A549 treated with Mapracorat at 1 μM for 4 hours (cell line): ENCODE measurements at places on chromosomes 4 and X. TPM values are rescaled to one million over a fixed set of nuclear protein-coding genes. Genes with fewer than 3 reads are reported as not detected.

TMSB15C gene
- total RNA-seq, result 0.07 to 0.33 TPM (median 0.23 TPM) in 4 of 5 replicates, not detected in the other

DYNLT3 gene
- 12.6 to 17.7 TPM (median 16.7 TPM) in 5 replicates for total RNA-seq

NEXMIF gene
- total RNA-seq, result 0.12 TPM in 1 of 5 replicates, not detected in the others

MAGEA6 gene
- total RNA-seq, result 11.3 to 13.3 TPM (median 12.0 TPM) in 5 replicates

TRO gene
- 0.35 to 1.4 TPM (median 0.90 TPM) in 5 replicates for total RNA-seq

SHROOM2 gene
- total RNA-seq, result 0.73 to 0.89 TPM (median 0.88 TPM) in 5 replicates

MAMLD1 gene
- total RNA-seq, result 7.0 to 8.0 TPM (median 7.5 TPM) in 5 replicates

DSPP gene
- not detected in 5 replicates for total RNA-seq

SPANXB1 gene
- 1.3 to 3.9 TPM (median 2.5 TPM) in 5 replicates for total RNA-seq

INPP4B gene
- total RNA-seq, result 3.5 to 5.6 TPM (median 4.9 TPM) in 5 replicates

SPANXA1 gene
- total RNA-seq, result 0.38 to 0.45 TPM in 2 of 5 replicates, not detected in the others

HTR2C gene
- not detected in 5 replicates for total RNA-seq

LDOC1 gene
- total RNA-seq, result 80.5 to 98.8 TPM (median 90.3 TPM) in 5 replicates

GAGE12E gene
- total RNA-seq, result not detected in 5 replicates

FAM149A gene
- total RNA-seq, result 1.5 to 1.9 TPM (median 1.6 TPM) in 5 replicates

WDR17 gene
- 1.3 to 3.3 TPM (median 1.9 TPM) in 5 replicates for total RNA-seq

AMER1 gene
- total RNA-seq, result 2.1 to 3.0 TPM (median 2.6 TPM) in 5 replicates

IL21 gene
- total RNA-seq, result not detected in 5 replicates

GAGE12J gene
- not detected in 5 replicates for total RNA-seq

ARMCX2 gene
- total RNA-seq, result 0.06 to 1.7 TPM in 2 of 5 replicates, not detected in the others

HERC5 gene
- 3.6 to 4.4 TPM (median 3.9 TPM) in 5 replicates for total RNA-seq

WDR45 gene
- total RNA-seq, result 54.9 to 60.6 TPM (median 57.5 TPM) in 5 replicates

RAB40AL gene
- 0.18 to 0.22 TPM in 2 of 5 replicates, not detected in the others for total RNA-seq

FANCB gene
- total RNA-seq, result 2.6 to 4.2 TPM (median 3.1 TPM) in 5 replicates

CPZ gene
- total RNA-seq, result 0.17 to 0.41 TPM (median 0.37 TPM) in 5 replicates

NAP1L3 gene
- total RNA-seq, result 0.26 to 0.64 TPM (median 0.31 TPM) in 5 replicates

ADAM29 gene
- not detected in 5 replicates for total RNA-seq

STK32B gene
- 14.9 to 17.7 TPM (median 16.1 TPM) in 5 replicates for total RNA-seq

CFAP299 gene
- total RNA-seq, result not detected in 5 replicates

SCRG1 gene
- not detected in 5 replicates for total RNA-seq

GPAT3 gene
- total RNA-seq, result 27.7 to 34.1 TPM (median 30.5 TPM) in 5 replicates

MOSPD2 gene
- 7.1 to 9.4 TPM (median 8.4 TPM) in 5 replicates for total RNA-seq

NAAA gene
- 20.7 to 24.3 TPM (median 22.5 TPM) in 5 replicates for total RNA-seq

SSX2 gene
- total RNA-seq, result not detected in 5 replicates

ADAMTS3 gene
- 0.02 to 0.14 TPM in 2 of 5 replicates, not detected in the others for total RNA-seq

MAGEA2 gene
- 0.12 to 0.27 TPM in 2 of 5 replicates, not detected in the others for total RNA-seq

EPGN gene
- not detected in 5 replicates for total RNA-seq

HSFX1 gene
- 0.09 to 0.53 TPM (median 0.24 TPM) in 5 replicates for total RNA-seq

CFI gene
- total RNA-seq, result 0.46 to 0.97 TPM (median 0.69 TPM) in 5 replicates

SPP1 gene
- total RNA-seq, result 148 to 200 TPM (median 167 TPM) in 5 replicates

ATP7A gene
- total RNA-seq, result 2.8 to 4.0 TPM (median 3.5 TPM) in 5 replicates
